ENCODE measurements at places on chromosomes 5 and 9. TPM values are rescaled to one million over a fixed set of nuclear protein-coding genes. Genes with fewer than 3 reads are reported as not detected.

Gene TNC
- 0.36 TPM for total RNA-seq

Gene NOXA1
- 0.51 TPM for total RNA-seq

Gene TOR4A
- total RNA-seq: 19.2 TPM

Gene PCDHGB1
- total RNA-seq: 15.3 TPM

Gene WHRN
- total RNA-seq: 0.76 TPM

Gene GFI1B
- 6.5 TPM for total RNA-seq

Gene NEUROG1
- total RNA-seq: not detected

Gene SOX30
- not detected for total RNA-seq

Gene TNFSF15
- 32.5 TPM for total RNA-seq

Gene KCNV2
- total RNA-seq: 1.8 TPM

Gene PRUNE2
- 0.48 TPM for total RNA-seq

Gene GLRA1
- total RNA-seq: not detected

Gene SLC6A7
- total RNA-seq: not detected

Gene NRARP
- 1.4 TPM for total RNA-seq

Gene PCDH1
- not detected for total RNA-seq

Gene PRDM9
- total RNA-seq: not detected

Gene GLIPR2
- 0.75 TPM for total RNA-seq

Gene C5orf52
- not detected for total RNA-seq

Gene NR4A3
- total RNA-seq: 0.45 TPM

Gene LOX
- total RNA-seq: not detected

Gene S100Z
- 20.4 TPM for total RNA-seq

Measured in Karpas-422 (cell line).